Mesendoderm (in vitro differentiated cells): ENCODE measurements at places on chromosomes 16 and 17.

DNA sequence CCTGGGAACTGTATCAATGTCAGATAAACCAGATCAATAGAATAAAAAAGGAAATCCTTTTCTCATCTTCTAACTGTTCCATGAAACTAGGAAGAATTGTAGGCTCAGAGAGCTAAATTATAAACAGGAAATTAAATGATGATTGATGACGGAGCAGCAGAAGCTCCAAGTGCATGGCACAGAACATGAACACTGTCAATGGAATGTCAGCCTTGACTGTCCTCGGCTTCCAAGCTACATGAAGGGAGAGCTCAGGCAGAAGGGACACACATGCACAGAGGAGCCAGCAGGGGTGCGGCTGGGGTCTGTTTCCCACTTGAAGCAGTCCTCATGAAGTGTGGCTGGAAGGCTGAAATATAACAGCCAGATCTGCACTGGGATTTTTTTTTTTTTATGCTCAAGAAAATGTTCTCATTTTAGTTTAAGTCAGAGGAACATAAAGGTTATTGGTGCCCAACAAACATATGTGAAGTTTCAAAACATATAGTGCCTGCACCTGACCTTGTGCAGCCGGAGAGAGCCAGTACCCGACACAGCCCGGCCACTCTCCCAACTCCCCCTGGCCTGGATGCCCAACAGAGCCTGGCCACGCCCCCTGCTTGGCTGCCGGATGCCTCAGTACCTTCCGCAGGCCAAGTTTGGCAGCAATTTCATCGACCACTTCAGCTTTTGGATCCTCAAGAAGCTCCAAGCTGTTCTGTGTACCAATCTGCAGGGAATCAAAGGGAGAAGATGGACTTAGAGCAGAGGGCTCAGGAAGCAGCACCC lies 37.0 kb downstream of the NPLOC4 start:
- DNase-seq = no peak

DNA sequence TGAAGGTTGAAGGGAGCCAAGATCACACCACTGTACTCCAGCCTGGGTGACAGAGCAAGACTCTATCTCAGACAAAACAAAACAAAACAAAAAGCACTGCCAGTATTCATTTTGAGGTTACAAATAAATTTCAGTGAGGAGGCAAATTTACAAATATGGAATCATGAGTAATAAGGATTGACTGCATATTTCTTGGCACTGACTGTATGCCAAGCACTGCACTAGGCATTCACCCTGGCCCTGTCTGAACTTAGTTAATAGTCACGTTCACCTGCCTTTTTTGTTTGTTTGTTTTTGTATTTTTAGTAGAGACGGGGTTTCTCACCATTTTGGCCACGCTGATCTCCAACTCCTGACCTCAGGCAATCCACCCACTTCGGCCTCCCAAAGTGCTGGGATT lies 5.1 kb downstream of the LDAF1 start:
- no peak for DNase-seq

DNA sequence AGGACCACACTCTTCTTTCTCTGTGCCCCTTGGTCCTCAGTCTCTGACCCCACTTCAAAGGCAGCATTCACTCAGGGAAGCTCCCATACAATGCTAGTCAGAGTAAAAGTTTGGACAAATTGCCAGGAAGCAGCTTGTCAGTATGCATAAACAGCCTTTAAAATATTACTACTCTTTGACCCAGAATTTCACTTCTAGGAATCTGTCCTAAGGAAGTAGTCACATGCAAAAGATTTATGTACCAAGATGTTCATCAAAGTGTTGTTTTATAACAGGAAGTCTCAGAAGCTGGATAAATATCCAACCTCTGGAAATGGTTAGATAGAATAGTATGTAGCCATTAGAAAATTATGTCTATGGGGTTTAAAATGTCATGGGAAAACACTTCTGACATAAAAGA lies 31.0 kb downstream of the MAPT start:
- no peak for DNase-seq

DNA sequence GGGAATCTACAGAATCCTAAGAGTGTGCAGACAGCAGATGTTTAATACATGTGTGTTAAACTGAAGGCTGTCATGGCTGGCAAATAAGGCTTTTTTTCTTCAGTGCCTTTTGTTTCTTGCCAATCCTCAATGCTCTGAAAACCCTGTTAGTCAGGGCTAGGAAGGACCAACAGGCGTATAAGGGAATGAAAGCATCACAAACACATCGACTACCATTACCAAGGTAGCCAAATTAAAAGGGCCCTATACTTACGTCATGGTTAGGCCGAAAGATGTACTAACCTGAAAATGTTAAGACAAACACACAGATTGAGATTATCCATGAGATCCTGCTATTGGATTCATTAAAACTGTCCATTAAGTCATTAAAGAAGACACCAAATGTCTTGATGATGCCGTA lies 13.1 kb downstream of the SLC16A6 start:
- peak; percentile 13 for DNase-seq

DNA sequence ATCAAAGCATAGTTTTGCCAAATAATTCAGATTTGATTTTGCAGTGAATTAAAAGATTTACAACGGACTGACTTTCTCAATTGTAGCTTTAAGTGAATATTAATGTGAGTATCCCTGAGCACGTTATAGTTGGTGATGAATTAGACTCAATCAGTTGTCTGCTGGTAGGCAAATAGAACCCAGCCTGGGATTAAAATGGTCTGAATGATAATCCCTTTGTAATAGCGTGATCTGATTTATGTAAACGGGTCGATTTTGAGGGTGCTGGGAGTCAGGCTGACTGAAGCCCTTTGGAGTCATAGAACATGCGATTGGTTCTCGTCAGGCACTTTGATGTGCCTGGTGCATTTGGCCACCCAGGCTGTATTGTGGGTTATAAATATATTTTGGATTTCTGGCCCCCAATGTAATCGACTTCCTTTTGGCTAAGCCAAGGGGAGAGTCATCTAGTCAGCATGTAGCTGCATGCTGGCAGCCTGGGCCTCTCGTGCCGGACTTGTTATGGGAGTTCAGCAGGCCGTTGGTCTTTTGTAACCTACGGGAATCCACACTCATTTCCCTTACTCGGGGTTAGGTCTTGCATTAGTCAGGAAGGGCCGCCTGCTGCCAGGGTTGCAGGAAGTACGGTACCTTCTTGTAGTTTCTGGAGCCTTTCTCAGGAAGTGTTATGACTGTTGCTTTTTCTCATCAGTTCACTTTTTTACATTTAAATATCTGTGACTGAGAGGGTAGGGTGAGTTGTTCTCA lies 5.4 kb downstream of the PGS1 start:
- no peak for DNase-seq

GRCh38 chr17:280216-280615 lies 72.4 kb downstream of the RPH3AL start:
- no peak for DNase-seq

DNA sequence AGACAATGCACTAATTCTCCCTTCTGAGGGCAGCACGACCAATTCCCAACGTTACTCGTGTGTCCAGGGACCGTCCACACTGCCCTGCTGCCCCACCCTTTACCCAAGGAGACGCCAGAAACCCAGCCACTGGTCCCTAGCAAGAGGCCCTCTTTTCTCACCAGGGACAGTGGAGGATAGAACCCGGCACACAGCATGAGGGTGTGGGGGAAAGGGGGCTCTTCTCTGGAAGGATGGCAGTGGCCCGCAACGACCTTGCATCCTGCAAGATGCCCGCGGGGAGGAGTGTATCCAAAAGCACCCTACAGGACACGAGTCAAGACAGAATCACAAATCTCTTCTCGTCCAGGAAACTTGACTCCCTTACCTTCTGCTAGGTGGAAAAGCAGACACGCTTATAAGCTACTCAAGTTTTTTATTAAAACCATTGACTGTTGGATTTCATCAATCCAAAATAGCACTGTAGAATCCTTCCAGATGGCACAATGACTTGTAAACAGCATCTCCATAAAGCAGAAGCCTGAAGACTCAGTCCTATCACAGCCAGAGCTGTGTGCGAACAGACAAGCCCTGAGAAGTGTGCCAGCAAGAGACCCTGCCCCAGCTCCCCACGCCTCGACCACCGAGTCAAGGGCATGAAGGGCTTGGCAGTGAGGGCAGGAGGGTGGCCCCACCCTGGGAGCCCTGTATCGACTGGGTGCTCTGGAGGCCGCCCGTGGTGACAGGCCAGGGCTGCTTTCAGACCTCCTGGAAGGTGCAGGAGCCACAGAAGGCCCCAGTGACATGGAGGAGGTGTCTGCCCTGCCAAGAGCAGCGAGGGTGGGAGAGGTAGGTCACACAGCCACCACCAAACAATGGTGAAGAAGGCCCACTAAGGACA lies 103.8 kb downstream of the ANKRD11 start:
- DNase-seq = no peak

GRCh38 chr17:8755590-8756255 lies 2.6 kb downstream of the SPDYE4 start:
- no peak for DNase-seq

- DNase-seq = peak; percentile 47
These were observed 419 bp downstream of the GLIS2 start for GRCh38 chr16:4316108-4316863.

- no peak for DNase-seq
These were observed 17.9 kb downstream of the ZC3H18 start for GRCh38 chr16:88588148-88588547.

- peak; percentile 91 for DNase-seq
These were observed 561 bp downstream of the ZNF423 start for GRCh38 chr16:49855280-49855821.

GRCh38 chr16:1333149-1333812 lies at the start of gene BAIAP3:
TSS of gene BAIAP3 (plus strand) at chr16:1333645. CDS start at chr16:1338550, 4,905 bp downstream.
- peak; percentile 40 for DNase-seq

GRCh38 chr17:62343764-62344270 lies 36.5 kb upstream of the EFCAB3 start:
- no peak for DNase-seq

GRCh38 chr16:84603140-84603816 lies 14.6 kb downstream of the COTL1 start:
- DNase-seq = no peak

- DNase-seq = no peak
These were observed 37.5 kb downstream of the KIAA0513 start for GRCh38 chr16:85065099-85065498.

DNA sequence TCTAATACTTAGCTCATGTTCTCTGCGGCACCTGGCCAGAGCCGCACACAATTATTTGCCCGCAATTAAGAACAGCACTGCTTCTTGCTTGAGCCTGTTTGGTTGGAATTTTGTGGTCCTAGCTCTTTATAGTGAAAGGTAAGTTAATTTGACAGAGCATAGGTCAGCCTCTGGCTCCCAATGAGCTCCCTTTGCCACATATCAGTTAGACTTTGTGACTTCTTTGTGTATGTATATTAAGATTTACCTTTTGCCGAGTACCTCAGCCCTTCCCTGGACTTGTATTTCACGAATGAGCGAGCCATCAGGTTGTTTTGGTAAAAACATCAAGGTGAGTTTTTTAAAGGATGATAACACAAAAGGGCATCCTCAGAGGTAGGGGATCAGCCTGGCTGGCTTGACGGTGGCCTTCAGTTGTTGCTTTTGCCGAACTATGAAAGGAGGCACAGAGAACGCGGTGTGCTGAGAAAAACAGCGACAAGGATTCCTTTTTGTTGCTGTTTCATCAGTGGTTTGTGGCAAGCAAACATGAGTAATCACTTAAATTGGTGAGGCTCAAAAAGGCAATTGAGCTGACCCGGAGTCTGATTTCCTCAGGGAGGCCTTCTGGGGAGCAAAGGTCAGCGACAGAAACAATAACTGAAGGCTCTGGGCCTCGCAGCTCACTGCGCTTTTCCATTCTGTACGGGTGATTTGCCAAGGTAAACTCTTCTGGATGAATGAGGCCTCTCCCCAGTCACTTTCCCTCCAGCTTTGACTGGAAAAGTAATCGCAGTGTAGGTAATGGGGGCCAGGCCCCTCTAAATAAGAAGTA lies 163.6 kb downstream of the HS3ST3A1 start:
- no peak for DNase-seq

GRCh38 chr16:88456356-88457292 lies 3.5 kb downstream of the ZFPM1 start:
- no peak for DNase-seq

DNA sequence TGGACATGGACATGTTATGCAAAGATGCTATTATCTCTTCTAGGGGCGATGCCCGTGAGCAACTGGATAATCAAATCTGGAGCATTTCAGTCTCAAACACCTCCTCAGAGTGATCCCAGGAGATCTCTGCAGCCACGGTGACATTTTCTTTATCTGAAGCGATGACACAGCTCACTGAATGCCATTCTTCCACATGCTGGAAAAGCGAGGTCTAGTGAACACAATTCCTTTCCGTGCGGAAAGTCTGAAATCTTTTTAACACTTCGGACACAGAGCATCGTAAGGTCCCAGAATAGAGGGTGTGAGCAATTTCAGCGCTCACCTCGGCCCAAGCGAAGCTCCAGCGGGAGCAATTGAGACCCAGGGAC lies 531 bp upstream of the HASPIN start:
- no peak for DNase-seq

DNA sequence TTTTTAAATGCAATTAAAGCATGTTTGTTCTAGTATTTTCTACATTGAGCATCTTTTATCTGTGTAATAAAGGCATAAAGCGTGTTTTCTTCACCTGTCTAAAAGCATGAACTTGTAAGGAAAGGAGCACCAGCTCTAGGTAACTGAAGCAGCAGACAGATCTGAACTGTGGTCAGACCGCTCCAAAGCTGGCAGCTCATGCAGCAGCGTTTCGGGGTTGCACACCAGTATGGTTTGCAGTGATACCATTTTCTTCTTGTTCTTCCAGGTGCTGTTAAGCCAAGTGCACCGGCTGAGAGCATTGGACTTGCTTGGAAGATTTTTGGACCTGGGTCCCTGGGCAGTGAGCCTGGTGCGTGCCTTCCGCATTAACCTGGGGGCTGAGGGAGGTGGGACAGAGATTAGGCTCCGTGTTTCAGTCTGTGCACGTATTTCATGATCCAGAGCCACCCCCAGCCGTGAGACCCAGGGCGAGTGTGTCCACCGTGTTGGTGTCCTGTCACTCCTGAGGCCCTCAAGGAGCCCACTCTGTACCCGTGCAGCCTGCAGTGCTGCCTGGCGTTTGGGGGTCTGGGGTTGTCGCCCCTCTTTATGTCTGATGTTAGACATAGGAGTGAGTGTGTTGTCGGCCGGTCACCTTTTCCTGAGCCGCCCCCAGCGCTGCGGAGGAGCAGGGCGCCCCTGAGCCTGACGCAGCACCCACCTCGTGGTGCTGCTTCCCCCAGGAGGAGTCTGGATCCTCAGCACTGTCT lies 136.3 kb upstream of the CHMP6 start:
- no peak for DNase-seq

- DNase-seq = peak; percentile 94
These were observed 743 bp downstream of the WIPI1 start for GRCh38 chr17:68456339-68457167.
